ENCODE measurements at places on chromosomes 7 and 10.

GRCh38 chr10:114286921-114287320 lies 47.9 kb downstream of the VWA2 start:
- no peak for DNase-seq

- no peak for DNase-seq
These were observed 244.6 kb downstream of the POLR1F start for GRCh38 chr7:19464241-19464640.

GRCh38 chr10:30176776-30177533 lies 117.6 kb upstream of the JCAD start:
- no peak for DNase-seq

- DNase-seq = peak; percentile 42
These were observed 20.5 kb upstream of the PITRM1 start for GRCh38 chr10:3192856-3193635.

DNA sequence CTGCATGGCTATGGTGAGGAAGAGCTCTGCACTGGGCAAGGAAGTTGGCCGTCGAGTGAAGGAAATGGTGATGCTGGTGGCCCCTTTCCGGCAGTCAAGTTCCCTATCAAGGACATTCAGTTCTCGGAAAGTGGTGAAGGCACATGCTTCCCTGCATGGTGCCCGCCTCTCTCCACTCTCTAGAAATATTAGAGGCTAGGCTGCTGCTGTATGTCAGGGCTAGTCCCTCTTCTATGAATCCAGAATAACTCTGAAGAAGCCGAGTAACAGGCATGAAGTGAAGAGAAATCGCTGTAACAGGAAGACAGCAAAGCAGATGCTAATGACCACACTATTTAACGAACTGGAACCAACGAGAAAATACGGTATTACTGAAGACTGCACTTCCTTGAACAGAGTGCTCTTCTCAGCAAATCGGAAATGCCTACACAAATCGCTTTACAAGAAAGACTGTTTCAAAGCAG lies 5.4 kb downstream of the IDI1 start:
- DNase-seq = peak; percentile 71

Measured in upper lobe of left lung (tissue), 6 donors.